HT1080 (cell line): ENCODE measurements at places on chromosomes 6 and 20. TPM values are rescaled to one million over a fixed set of nuclear protein-coding genes. Genes with fewer than 3 reads are reported as not detected.

The TPD52L1 gene
- total RNA-seq: 13.6 and 18.1 TPM in 2 replicates

The SPDEF gene
- 0.07 and 0.16 TPM in 2 replicates for total RNA-seq

The RAET1L gene
- total RNA-seq: not detected in 2 replicates

The MYT1 gene
- total RNA-seq: not detected in 2 replicates

The OR2H2 gene
- total RNA-seq: not detected in 2 replicates

The MEI4 gene
- total RNA-seq: 0.06 TPM in 1 of 2 replicates, not detected in the other

The KCNK17 gene
- not detected in 2 replicates for total RNA-seq

The HSF2 gene
- total RNA-seq: 13.3 and 26.0 TPM in 2 replicates

The PAK5 gene
- not detected in 2 replicates for total RNA-seq

The GATA5 gene
- total RNA-seq: not detected in 2 replicates

The EPB41L1 gene
- 19.8 and 31.3 TPM in 2 replicates for total RNA-seq

The MUC21 gene
- not detected in 2 replicates for total RNA-seq

The SYNGAP1 gene
- 1.4 and 1.7 TPM in 2 replicates for total RNA-seq

The LPA gene
- not detected in 2 replicates for total RNA-seq

The SRC gene
- 10.5 and 13.9 TPM in 2 replicates for total RNA-seq

The FOXP4 gene
- 4.9 and 10.8 TPM in 2 replicates for total RNA-seq

The PHACTR3 gene
- not detected in 2 replicates for total RNA-seq

The C6orf118 gene
- total RNA-seq: not detected in 2 replicates

The ARG1 gene
- total RNA-seq: not detected in 2 replicates

The SERPINB1 gene
- 1.4 and 1.8 TPM in 2 replicates for total RNA-seq

The DEFB127 gene
- not detected in 2 replicates for total RNA-seq

The KCNG1 gene
- 56.9 and 65.0 TPM in 2 replicates for total RNA-seq

The OXT gene
- total RNA-seq: not detected in 2 replicates

The LRRC1 gene
- total RNA-seq: 4.7 and 6.1 TPM in 2 replicates

The TGM3 gene
- total RNA-seq: not detected in 2 replicates

The HLA-F gene
- total RNA-seq: 0.40 and 0.90 TPM in 2 replicates

The FOXS1 gene
- total RNA-seq: 0.17 and 0.35 TPM in 2 replicates

The SLC22A3 gene
- not detected in 2 replicates for total RNA-seq

The SIRPA gene
- 6.1 and 8.9 TPM in 2 replicates for total RNA-seq

The C6orf141 gene
- total RNA-seq: 6.5 and 6.7 TPM in 2 replicates

The KIF13A gene
- total RNA-seq: 23.8 and 26.1 TPM in 2 replicates

The SLC13A3 gene
- total RNA-seq: not detected in 2 replicates

The CLPSL1 gene
- total RNA-seq: not detected in 2 replicates

The ZFP64 gene
- total RNA-seq: 11.2 and 14.6 TPM in 2 replicates

The ULBP2 gene
- total RNA-seq: 11.6 and 12.2 TPM in 2 replicates

The PLEKHG1 gene
- 0.63 and 1.2 TPM in 2 replicates for total RNA-seq

The TFAP2D gene
- total RNA-seq: not detected in 2 replicates

The GABRR1 gene
- not detected in 2 replicates for total RNA-seq

The IP6K3 gene
- not detected in 2 replicates for total RNA-seq

The SMIM29 gene
- total RNA-seq: 66.1 and 70.6 TPM in 2 replicates

The C20orf204 gene
- 0.42 and 0.50 TPM in 2 replicates for total RNA-seq

The CRISP3 gene
- total RNA-seq: not detected in 2 replicates

The HTR1B gene
- total RNA-seq: not detected in 2 replicates

The SRPK1 gene
- 62.0 and 72.3 TPM in 2 replicates for total RNA-seq

The ELOVL2 gene
- total RNA-seq: 2.3 and 3.3 TPM in 2 replicates

The NHSL1 gene
- total RNA-seq: 4.0 and 7.5 TPM in 2 replicates

The BANF2 gene
- total RNA-seq: not detected in 2 replicates

The FRK gene
- total RNA-seq: under 0.01 and 0.02 TPM in 2 replicates

The C4A gene
- total RNA-seq: 0.40 TPM in 1 of 2 replicates, not detected in the other

The TSHZ2 gene
- not detected in 2 replicates for total RNA-seq

The B4GALT5 gene
- 27.1 and 41.7 TPM in 2 replicates for total RNA-seq

The OR12D3 gene
- not detected in 2 replicates for total RNA-seq

The WFDC5 gene
- not detected in 2 replicates for total RNA-seq

The PI16 gene
- 0.08 TPM in 1 of 2 replicates, not detected in the other for total RNA-seq

The SYCP2 gene
- total RNA-seq: 0.35 and 0.47 TPM in 2 replicates
